Bladder microvascular endothelial cell (primary cell): ENCODE measurements at places on chromosomes 3 and 15. TPM values are rescaled to one million over a fixed set of nuclear protein-coding genes. Genes with fewer than 3 reads are reported as not detected.

The ADIPOQ gene
- not detected in 2 replicates for total RNA-seq

The CCR1 gene
- not detected in 2 replicates for total RNA-seq

The SEMA6D gene
- total RNA-seq, result 4.0 and 8.5 TPM in 2 replicates

The ACP3 gene
- total RNA-seq, result not detected in 2 replicates

The ADGRG7 gene
- not detected in 2 replicates for total RNA-seq

The ACAN gene
- total RNA-seq, result 0.25 and 8.9 TPM in 2 replicates

The CLDN16 gene
- 0.06 TPM in 1 of 2 replicates, not detected in the other for total RNA-seq

The ZIC4 gene
- not detected in 2 replicates for total RNA-seq

The NANOGP8 gene
- total RNA-seq, result not detected in 2 replicates

The FEZF2 gene
- not detected in 2 replicates for total RNA-seq
